Mesothelial cell of epicardium (in vitro differentiated cells): ENCODE measurements at places on chromosomes 7 and 10.
A peak's percentile ranks its signal among the peaks of the same experiment; 100 is the strongest.

DNA sequence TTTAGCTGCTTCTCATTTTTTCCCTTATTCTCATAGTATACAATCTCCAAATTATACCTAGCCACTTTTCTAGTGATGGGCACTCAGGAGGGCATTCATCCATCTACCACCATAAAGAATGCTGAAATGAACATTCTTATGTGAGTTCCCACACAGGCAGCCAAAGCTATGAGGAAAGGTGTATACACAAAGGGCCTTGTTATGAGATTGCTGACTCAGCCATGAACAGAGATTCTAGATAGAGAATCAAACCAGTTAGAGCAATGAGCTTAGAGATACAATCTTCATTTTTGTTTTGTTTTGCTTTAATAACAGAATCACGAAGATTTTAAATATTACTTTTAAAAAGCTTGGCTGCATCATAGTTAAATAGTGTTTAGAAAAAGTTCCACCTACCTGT lies 54.8 kb upstream of the TNKS2 start:
- H3K36me3 ChIP-seq = peaks cover 2% of the 10 kb centered on the region
- H3K27ac ChIP-seq = no peak overlapping the region
- peaks cover 7% of the 10 kb centered on the region for H3K4me1 ChIP-seq
- no peak overlapping the region for H3K4me3 ChIP-seq

GRCh38 chr7:122543891-122544290 lies 155.0 kb downstream of the RNF133 start:
- H3K4me1 ChIP-seq = peaks cover 2% of the 10 kb centered on the region
- H3K36me3 ChIP-seq = no peaks in the 10 kb centered on the region
- DNase-seq = no peak
- H3K27ac ChIP-seq = no peak overlapping the region
- H3K4me3 ChIP-seq = no peak overlapping the region

DNA sequence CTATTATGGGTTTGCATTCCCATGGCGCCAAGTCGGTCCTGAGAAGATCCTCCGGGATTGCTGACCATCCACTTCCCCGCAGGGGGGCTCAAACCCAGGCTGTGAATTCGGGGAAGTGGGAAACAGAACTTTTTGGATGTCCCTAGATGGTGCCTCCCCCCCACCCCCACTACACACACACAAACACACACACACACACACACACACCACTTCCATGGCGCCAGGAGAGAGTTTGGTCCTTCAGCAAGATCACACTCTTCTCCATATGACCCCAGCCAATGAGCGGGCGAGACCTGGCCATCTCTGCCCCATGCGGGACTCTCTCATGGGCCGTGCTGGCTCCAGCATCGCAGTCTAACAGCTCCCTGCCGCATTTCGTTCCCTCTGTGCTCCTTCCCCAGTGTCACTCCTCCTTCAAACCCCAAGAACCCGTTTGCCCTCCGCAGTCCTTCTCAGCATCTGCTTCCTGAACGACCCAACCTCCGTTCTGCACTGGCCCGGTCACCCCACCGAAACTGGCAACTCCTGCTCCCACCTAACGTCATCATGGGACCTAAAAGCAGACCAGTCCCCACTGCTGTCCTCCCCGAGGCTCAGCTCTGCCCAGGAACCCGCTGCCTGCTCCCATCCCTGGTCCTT lies 32.1 kb upstream of the TNRC18 start:
- peaks cover 14% of the 10 kb centered on the region for H3K4me1 ChIP-seq
- no peaks in the 10 kb centered on the region for H3K36me3 ChIP-seq
- peaks cover 20% of the 10 kb centered on the region for H3K27me3 ChIP-seq
- no peak overlapping the region for H3K27ac ChIP-seq
- no peak overlapping the region for H3K4me3 ChIP-seq

DNA sequence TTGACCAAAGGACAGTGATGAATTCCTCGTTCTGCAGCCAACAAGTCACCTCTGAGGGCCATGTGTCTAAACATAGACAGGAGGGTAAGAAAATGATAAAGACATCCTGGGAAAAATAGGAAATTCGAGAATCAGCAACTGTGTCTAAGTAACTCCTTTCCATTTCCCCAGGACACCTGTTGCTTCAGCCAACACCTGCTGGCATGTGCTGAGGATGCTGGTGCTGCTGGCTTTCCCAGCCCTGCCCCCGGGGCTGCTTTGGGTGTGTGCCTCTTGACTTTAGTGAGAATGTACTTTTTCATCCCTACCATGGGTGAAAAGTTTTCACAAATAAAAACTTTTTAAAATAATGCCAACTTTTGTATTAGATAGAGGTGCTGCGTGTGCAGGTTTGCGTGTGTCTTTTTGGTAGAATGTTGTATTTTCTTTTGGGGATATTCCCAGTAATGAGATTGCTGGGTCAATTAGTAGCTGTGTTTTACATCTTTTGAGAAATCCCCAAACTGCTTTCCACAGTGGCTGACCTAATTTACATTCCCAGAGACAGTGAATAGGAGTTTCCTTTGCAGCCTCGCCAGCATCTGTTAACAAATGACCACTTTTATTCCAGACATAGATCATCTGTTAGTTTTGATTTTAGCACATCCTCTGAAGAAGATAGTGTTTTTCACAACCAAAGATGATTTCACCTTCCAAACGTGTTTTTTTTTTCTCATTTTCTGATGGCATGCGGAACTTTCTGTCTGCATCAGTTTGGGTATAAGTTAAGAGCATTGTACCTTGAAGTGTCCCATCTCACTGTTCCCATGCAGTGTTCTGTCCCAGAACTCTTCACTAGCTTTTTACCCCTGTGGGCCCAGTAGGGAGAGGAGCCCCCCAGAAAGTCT lies 104.2 kb upstream of the ACBD5 start:
- H3K4me1 ChIP-seq = peaks cover 9% of the 10 kb centered on the region
- H3K27ac ChIP-seq = no peak overlapping the region
- no peak overlapping the region for H3K4me3 ChIP-seq
- H3K36me3 ChIP-seq = no peaks in the 10 kb centered on the region
- peaks cover 38% of the 10 kb centered on the region for H3K27me3 ChIP-seq

DNA sequence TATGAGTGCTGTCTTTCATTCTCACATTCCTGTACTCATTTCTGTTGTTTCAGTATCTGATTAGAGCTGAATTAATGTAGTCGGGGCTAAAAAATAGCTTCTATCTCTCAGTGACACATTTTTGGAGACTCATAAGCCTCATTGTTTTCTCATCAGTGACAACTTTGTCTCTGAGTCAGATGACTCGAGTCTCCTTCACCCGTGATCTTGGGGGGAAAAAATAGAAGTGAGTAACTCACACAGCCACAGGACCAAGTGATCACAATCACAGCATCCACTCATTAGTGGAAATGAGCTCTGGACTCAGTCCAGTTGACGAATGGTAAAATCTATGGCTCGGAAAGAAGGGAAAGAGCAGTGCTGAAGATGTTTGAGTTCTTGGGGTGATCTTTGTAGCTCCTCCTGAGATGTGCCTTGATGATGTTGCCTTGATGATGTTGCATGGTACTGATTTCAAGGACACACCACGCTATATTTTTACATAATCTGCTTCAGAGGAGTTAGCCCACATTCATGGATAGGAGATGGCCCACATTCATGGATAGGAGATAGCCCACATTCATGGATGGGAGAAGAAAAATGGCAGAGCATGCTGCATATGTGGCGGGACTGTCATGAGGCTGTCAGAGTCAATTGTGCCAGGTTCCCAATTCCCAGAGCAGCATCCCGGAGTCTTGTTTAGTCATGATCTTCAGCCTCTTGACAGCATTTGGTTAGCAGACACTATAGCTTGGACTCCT lies 214.7 kb downstream of the CELF2 start:
- H3K36me3 ChIP-seq = peaks cover 2% of the 10 kb centered on the region
- DNase-seq = no peak
- no peak overlapping the region for H3K27ac ChIP-seq
- peaks cover 52% of the 10 kb centered on the region for H3K27me3 ChIP-seq
- H3K4me3 ChIP-seq = no peak overlapping the region
- peaks cover 15% of the 10 kb centered on the region for H3K4me1 ChIP-seq

GRCh38 chr7:64686493-64687184 lies 20.7 kb downstream of the ZNF107 start:
- H3K27me3 ChIP-seq = no peaks in the 10 kb centered on the region
- H3K4me3 ChIP-seq = no peak overlapping the region
- peaks cover 14% of the 10 kb centered on the region for H3K4me1 ChIP-seq
- DNase-seq = no peak
- H3K27ac ChIP-seq = peak overlapping the region; percentile 70

GRCh38 chr7:32914184-32914583 lies 22.6 kb upstream of the KBTBD2 start:
- no peaks in the 10 kb centered on the region for H3K4me1 ChIP-seq
- no peak for DNase-seq
- peaks cover 45% of the 10 kb centered on the region for H3K36me3 ChIP-seq
- no peak overlapping the region for H3K27ac ChIP-seq
- H3K27me3 ChIP-seq = no peaks in the 10 kb centered on the region
- no peak overlapping the region for H3K4me3 ChIP-seq

- no peaks in the 10 kb centered on the region for H3K36me3 ChIP-seq
- H3K27me3 ChIP-seq = no peaks in the 10 kb centered on the region
- no peaks in the 10 kb centered on the region for H3K4me1 ChIP-seq
- no peak overlapping the region for H3K27ac ChIP-seq
- no peak overlapping the region for H3K4me3 ChIP-seq
- DNase-seq = no peak
Measured at GRCh38 chr7:40165216-40165615, 30.4 kb downstream of the SUGCT start.
